ENCODE measurements at places on chromosomes 1 and 21.
A peak's percentile ranks its signal among the peaks of the same experiment; 100 is the strongest.

DNA sequence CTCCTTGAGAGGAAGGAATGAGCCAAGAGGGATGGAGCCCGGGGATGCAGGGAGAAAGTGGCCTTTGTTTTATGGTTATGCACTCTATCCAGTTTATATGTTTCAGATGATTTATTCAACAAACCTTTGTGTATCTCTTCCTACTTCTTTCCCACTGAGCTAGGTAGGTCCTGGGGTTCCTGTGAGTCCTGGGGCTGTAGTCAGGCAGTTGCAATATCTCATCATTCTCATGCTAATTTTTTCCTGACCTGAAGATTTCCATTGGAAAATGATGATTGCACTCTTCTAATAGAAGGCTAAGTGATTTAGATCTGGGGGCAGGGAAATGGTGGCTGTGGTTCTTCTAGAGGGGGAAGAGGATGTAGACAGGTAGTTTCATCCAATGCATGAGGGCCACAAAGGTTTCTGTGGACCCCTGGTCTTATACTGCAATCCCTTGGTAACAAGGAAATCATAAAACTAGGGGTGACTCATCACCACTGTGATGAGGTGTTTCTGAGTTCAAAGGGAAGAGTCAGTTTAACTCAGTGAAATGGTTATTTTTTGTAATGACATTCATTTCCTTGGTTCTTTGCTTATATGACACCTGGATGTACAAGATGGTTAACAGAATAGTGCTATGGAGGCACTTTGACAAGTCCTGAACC lies 20.2 kb downstream of the B3GALT5 start:
- DNase-seq = no peak

- DNase-seq = no peak
Observed at GRCh38 chr1:27623327-27624212, 11.4 kb downstream of the FGR start.

GRCh38 chr21:44950351-44950750 lies 10.5 kb downstream of the SLX9 start:
- no peak for DNase-seq

DNA sequence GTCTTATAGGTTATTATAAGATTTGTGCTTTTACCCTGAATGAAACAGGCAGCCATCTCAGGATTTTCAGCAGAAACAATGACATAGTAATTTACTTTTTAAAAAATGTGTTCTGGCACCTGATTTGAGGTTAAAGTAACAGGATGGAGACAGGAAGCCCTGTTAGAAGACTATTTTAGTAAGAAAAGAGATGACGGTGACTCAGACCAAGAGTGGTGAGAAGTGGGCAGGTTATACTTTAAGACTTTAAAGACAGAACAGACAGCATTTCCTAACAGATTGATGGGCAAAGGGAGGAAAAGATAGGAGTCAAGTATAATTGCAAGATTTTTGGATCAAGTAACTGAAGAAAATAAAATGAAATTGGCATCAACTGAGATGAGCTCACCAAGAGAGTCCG lies 436.8 kb upstream of the NR5A2 start:
- DNase-seq = no peak

GRCh38 chr1:19775317-19775716 lies 24.4 kb downstream of the TMCO4 start:
- no peak for DNase-seq

- DNase-seq = no peak
Observed at GRCh38 chr1:186925881-186926669, 97.3 kb downstream of the PLA2G4A start.

- DNase-seq = no peak
Observed at GRCh38 chr1:214658785-214659184, 55.8 kb downstream of the CENPF start.

- DNase-seq = peak; percentile 93
Observed at GRCh38 chr1:77978969-77979876, at the start of gene FUBP1. TSS of gene FUBP1 (minus strand) at chr1:77979072. CDS start at chr1:77979004, 68 bp downstream.

DNA sequence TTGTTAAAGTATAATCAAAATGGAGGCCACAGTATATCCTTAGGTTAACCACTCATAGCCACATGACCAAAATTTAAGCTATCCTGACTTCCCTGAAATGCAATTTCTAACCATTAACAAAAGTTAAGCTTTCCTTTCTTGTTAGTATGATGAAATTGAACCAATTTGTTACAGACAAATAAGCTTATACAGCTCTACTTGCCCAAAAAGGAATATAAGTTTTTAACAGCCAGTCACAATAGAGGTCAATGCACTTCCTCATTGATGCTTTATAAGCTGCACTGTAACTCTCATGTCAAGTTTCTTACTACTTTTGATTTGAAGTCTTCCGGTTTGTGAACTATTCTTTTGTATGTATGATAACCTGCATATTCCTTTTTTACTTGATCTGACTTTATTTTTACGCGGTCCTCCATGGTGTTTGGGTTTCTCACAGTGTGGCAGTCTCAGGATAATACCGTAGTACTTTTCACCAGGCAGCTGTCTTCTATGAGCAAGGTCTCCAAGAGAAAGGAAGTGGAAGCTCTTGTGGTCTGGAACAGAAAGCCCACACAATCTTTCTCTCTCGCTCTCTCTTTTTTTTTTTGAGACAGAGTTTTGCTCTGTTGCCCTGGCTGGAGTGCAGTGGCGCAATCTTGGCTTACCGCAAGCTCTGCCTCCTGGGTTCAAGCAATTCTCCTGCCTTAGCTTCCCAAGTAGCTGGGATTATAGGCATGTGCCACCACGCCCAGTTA lies 331.6 kb downstream of the SRGAP2C start:
- DNase-seq = peak; percentile 34

DNA sequence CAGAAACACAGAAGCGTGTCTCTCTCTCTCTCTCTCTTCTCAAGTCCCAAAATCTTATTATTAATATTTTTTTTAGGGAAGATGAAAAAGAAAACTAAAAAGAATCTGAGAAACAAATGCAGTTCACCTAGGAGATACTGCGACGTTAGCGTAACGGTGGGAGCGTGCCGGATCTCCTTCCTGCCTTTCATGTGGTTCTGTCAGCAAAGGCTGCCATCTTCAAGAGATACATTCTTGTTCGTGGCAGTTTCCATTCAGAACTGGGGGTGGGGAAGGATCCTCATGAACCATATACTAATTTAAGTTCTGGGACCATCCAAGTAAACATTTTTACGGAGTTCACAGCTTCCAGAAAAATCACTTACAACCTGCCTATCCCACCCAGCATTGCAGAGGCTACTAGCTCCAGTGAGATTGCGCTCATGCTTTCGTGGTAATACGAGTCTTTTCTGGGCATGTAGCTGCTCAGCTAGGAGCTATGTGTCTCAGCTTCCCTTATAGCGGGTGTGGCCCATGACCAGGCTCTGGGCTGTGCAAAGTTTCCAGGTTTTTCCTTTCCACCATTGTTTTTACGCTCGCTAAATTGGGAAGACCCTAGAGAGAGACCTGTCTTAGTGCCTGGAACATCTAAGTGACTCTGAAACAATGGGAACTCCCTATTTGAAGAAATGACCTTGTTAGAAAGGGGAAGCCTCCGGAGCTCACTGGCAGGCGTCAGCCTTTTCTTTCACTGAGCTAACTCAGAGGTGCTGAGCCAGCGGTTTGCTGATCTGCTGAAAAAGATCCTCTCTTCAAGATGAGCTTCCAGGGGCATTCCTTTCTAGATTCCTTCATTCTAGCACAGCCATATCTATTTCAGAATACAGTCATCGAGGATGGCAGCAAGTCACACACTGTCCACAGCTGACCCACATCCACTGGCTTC lies 17.3 kb downstream of the SLAMF1 start:
- DNase-seq = peak; percentile 77

GRCh38 chr21:42250422-42251403 lies 31.8 kb downstream of the ABCG1 start:
- DNase-seq = no peak

- DNase-seq = no peak
Observed at GRCh38 chr1:178345807-178346206, 151.0 kb downstream of the CLEC20A start.

DNA sequence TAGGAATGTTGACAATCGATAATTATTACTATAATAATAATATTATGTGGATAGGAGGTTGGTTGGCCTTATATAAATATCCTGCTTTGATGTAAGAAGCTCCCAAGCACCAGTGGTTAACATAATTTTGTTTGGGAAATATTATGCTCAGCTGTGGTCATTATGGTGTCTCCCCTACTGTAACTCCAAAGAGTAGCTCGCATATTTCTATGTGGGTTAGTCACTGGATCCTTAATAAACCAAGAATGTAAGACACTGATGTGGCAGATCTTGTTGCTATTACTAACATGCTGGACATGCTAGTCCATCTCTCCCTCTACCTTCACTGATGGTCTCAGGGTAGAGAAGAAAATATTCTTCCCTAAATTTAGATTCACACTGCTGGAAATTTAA lies 79.2 kb upstream of the RALGPS2 start:
- DNase-seq = no peak

- DNase-seq = no peak
Observed at GRCh38 chr1:66273656-66274055, 260.3 kb upstream of the SGIP1 start.

GRCh38 chr1:116491700-116492357 lies 79.0 kb downstream of the CD58 start:
- no peak for DNase-seq

- DNase-seq = no peak
Observed at GRCh38 chr1:150876119-150876454, 312 bp downstream of the ARNT start.

- DNase-seq = no peak
Observed at GRCh38 chr21:39094847-39095579, 88.2 kb downstream of the PSMG1 start.

DNA sequence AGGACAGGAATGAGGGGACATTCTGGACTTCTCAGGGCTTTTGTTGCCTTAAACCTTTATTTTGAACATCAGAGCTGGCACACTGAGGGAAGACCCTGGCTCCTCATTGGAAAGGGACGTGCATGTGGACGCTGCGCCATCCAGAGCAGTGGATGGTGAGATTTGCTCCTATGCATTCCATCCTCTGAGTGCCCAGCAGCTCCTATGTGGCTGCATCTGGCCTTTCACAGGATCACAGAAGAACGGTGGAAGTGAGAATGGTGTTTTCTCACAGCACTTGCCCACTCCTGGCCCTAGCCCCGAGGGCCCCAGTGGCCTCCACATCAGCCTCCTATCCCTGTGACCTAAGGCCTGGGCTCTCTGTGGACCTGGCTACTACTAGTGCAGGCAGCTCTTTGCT lies 20.6 kb upstream of the CCDC190 start:
- no peak for DNase-seq

DNA sequence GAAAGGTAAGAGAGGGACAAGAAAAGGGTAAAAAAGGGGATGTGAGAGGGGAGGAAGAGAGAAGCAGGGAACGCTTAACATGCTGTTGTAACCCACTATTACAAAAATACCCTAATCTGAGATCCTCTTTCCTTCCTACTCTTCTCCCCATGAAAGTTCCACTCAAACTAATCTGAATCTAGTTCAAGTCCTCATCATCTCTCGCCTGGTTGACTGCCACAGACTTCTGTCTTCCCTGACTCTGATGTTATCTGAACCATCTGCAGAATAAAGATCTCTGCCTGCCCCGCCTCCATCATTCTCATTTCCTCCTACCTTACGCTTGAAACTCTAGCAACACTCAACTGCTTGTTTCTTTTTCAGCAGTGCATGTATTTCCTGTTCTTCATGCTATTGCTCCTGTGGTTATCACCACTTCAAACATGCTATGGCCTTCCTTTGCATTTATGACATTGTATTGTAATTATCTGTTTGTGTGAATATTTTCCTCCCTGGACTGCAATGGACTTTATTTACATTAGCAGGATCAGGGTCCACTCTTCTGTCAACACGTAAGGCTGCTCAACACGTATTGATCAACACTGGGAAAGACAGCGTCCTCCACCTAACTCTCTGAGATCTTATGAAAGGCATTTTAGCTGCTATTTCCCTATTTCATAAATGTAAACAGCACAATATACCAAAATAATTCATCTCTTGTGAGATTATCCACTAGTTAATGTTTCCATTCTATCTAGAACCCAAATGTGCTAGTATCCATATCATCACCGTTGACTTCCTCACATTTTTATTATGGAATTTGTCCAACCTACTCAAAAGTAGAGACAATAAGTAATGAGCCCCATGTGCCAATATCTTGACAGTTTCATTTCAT lies 215.5 kb upstream of the USP25 start:
- peak; percentile 41 for DNase-seq

- peak; percentile 51 for DNase-seq
Observed at GRCh38 chr1:110216844-110217444, 6.8 kb downstream of the KCNC4 start.

Measured in activated T-cell treated with anti-CD3 and anti-CD28 coated beads, Interleukin-2, amount 50 U/mL, for 72 hours (primary cell).